H1 (cell line): ENCODE measurements at places on chromosomes 5 and 9. TPM values are rescaled to one million over a fixed set of nuclear protein-coding genes. Genes with fewer than 3 reads are reported as not detected.

GRCh38 chr9:124964604-124965003 is 23.7 kb upstream of the GOLGA1 start:
- DNase-seq, result no peak

The CCDC152 gene
- 1.8 and 2.6 TPM in 2 replicates for polyA plus RNA-seq

- DNase-seq, result no peak
Observed at GRCh38 chr5:56303511-56303910, 70.4 kb upstream of the ANKRD55 start.

DNA sequence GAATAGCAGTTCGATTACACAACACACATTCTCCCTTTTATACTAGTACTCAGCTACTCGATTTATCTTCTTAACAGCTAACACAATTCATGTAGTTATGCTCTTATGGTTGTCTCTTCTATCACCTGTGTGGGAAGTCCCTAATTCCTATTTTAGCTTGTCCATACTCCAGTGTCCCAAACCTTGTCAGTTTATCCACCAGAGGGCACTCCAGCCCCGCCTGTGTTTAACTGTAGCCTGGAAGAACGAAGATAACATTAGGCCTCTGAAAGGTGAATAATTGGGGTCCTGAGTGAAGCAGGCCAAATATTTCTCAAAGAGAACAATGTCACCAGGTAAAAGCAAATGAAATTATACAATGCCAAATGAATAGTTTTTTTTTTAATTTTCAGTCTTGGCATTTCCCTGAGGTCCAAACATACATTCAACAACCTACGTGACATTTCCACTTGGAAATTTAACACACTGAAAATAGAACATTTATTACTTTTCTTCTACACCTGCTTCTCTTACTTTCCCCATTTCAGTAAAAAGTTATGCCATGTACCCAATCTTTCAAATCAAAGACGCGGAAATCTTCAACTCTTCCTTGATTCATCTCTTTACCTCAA is 560.7 kb downstream of the HTR1A start:
- DNase-seq, result peak; percentile 82

DNA sequence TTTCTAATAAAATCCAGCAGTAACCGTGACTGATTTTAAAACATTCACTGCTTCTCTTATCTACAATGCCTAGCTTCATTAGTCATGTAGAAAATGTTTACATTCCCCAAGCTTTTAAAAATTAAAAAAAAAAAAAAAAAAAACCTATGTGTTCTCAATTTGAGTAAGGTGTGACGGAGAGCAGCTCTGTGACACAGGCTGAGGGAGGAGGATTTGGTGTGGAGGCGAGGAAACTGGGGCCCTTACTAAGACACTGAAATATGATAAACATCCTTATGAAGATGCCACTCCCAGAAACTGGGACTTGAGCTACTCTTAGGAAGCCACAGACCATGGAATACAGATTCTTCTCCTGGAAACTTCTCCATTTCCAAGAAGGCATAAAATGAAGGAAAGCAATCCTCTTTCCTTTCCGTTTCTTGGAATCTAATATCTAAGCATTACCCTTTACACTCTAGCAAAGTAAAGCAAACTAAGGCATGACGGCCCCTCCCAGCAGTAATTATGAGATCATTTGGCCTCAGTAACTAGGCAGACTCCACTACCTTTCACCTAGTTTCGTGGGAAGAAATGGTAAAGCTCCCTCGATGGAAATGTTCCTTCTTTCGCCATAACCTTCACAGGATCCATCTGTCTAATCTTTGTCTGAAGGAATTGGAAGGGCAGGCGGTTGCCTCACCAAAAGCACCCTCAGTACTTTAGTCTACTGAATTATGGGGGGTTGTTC is 23.5 kb downstream of the GRAMD2B start:
- no peak for DNase-seq

DNA sequence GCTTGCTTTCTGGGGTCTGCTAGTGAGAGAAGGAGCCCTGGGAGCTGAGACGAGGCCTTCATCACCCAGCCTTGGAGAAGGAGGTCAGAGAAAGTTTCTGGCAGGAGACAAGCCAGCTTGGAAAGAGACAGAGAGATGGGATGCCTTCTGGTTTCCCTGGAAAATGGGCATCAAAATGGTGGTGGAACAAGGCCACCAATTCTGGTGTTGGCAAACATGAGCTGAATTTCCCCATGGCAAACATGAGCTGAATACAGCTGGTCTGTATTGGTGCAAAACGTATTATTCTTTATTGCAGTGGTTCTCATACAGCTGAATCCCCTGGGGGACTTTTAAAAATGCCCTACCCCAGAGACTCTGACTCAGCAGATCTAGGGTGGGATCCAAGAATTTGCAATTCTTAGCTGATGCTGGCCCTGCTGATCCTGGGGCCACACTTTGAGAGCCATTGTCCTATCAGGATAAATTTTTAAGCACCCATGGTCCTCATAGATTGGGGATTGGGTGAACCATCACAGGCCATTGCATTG is 39.1 kb upstream of the S1PR3 start:
- no peak for DNase-seq

The FOXD4L5 gene
- polyA plus RNA-seq, result not detected in 2 replicates

DNA sequence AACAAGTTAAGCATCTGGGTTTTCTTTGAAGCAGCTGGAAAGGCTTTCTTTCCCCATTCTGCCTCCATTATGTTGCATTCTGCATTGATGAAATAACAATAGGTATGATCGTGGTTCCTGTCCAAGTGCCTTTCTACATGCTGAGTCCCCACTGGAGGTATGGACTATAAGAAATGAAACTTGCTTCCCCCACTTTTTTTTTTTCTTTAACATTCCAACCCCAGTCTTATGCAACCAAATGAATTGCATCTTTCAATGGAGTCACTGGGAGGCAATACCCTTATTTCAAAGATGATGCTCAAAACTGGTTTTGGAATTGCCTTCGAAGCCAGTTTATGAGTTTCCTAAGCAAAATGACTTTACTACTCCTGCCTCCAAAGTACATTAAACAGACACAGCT is 58.9 kb downstream of the ARSB start:
- DNase-seq, result no peak
